ENCODE measurements at places on chromosomes 7 and 10.

DNA sequence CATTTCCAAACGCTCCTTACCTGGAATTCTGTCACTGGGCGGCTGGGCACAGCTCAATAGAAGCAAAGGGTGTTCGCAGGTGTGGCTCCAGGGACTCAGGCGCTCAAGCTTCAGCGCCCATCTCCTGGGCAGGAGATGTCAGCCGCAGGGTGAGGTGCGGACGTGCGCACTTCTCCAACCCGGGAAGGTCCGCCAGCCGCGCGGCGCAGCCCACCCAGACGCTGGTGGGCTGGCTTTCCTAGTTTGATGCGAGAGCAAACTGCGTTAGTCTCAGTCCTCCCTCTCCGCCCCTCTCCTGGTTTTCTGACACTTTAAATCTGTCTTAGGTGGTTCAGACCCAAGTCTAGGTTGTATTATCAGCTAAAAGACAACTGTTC, 267 bp downstream of the CALCR start:
- no peak for DNase-seq

DNA sequence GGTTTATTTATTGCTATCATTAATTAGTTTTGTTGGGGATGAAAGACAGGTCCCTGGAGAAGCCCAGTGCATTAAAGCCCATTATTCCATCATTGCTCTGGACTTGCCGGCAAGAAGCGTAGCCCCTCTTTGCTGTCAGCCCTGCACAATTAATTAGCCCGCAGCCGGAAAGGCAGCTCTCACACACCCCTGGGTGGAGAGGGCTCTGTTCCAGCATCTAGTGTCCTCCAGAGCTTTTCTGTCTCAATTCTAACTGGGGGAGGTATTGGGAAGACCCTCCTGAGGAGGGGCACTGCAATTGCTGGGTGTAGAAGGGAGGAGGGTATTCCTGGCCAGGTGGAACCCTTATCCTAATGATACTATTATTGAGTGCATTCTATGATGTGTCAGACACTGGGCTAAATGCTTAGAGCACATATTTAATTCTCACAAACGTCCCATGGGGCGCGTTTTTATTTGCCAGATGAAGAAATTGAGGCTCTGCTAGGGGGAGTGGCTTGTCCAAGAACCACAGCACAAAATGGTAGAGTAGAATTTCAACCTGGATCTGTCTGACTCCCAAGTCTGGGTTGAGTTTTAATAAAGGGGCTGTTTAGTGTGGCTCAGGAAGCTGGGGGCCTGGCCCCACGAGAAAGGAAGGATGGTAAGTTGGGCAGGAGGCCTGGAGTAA, 148.1 kb upstream of the PCBD1 start:
- no peak for DNase-seq

GRCh38 chr10:69065406-69066361, 22.2 kb upstream of the SRGN start:
- DNase-seq, result no peak

GRCh38 chr7:107799647-107800264, 3.3 kb downstream of the SLC26A3 start:
- DNase-seq, result no peak

- no peak for DNase-seq
Observed at GRCh38 chr10:127886371-127887051, 6.2 kb downstream of the CLRN3 start.

DNA sequence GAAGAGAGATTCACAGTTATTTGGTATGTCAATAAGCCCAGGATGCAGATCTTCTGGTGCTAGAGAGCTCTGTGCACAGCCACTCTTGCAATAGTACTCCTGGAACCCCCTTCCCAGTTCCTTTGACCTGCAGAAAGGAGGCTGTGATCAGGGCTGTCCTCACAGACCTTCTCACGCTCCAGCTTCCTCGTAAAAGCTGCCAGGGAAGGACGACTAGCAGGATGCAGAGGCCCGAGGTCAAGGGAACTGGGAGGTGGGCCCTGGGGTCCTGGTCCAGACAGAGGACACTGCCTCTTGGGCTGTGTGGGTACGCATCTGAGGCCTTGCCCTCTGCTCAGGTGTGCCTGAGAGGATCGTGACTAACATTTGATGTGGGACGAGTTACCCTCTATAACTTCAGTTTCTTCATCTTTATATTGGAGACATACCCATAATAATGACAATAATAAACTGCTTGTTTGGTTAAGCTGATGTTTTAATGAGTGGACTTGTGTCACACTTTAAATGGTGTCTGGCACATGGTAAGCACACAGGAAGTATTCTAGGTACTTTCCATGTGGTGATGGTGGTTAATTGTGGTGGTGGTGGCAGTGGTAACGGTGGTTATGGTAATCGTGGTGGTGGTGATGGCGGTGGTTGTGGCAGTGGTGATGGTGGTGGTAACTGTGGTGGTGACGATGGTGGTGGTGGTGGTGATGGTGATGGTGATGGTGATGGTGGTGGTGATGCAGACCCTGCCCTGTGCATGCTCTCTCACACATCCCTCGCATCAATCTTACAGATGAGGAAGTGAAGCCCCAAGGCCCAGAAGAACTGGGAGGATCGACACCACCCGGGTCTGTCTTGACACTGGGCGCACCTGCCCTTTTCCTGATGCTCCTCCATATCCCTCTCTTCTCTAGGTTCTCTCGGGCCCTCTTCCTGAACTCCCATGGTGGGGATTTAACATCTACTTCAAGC, 235.2 kb upstream of the GRB10 start:
- DNase-seq, result no peak

- no peak for DNase-seq
Observed at GRCh38 chr10:288316-289200, 153.3 kb downstream of the ZMYND11 start.

DNA sequence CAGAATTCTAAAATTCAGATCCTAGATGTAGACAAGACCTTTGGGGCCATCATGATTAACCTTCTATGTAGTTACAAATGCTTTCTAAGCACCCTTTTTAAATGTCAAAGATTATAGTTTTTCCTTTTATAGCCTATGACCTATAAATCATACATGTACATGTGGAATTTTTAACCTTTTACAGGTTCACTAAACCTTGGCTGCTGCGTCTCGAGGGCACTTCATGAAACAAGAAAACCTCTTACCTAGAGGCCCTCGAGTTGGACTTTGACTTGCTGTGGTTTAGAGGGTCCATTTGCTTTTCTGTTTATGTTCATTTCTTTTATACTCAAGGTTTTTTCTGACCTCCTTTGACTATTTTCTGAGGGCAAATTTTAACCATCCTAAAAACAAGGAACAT, 302.2 kb downstream of the CSTF2T start:
- DNase-seq, result no peak

- no peak for DNase-seq
Observed at GRCh38 chr7:94029976-94030375, 25.8 kb upstream of the BET1 start.

- DNase-seq, result no peak
Observed at GRCh38 chr10:17396004-17396403, 58.4 kb downstream of the ST8SIA6 start.

DNA sequence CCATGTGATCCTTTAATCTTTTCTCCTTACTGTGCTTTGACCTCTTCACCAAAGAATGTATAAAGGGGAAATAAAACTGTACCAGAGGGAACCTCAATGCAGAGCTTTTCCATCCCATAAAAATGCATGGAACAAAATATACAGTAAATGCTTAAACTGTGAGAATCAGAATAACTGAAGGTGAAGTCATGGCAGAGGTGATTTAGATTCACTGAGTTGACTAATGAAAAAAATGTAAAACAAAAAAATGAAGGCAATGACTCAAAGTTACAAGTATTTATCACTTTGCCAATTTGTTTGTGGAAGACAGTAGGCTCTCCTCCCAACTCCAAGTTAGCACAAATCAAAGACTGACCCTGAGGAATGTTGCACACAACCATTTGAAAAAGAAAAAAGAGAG, 1331.6 kb upstream of the SORCS1 start:
- no peak for DNase-seq

- DNase-seq, result no peak
Observed at GRCh38 chr10:43100366-43100765, 23.5 kb downstream of the RET start.

GRCh38 chr7:48426331-48426965, 255.2 kb downstream of the ABCA13 start:
- DNase-seq, result no peak

DNA sequence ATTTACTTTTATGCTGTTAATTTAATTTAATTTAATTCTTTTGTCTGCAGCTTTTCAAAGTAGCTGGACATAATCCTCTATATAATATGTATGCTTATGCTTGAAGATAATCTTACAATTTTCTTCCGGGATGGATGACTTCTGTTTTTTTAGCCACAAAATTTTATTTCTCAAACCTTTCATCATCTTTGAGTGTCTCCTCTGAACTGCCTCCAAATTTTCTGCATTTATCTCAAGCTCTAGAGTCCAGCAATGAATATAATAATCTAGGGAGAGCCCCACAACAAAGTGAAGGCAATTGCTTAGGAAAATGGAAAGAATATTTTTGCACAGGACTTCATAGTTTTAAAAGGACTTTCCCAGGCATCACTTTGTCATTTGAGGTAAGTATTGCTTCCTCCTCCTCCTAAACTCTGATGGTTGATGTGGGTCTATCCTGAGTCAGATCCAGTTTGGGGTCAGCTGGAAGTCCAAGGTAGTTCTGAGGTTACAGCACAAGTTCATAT, 53.7 kb upstream of the FAM3C start:
- DNase-seq, result no peak

All from NCI-H1694 treated with DMSO at 0.1 percent for 48 hours (cell line).